Bone marrow (tissue), 2 donors: ENCODE measurements at places on chromosomes 6 and 20.

GRCh38 chr20:57410398-57410920, 19.3 kb downstream of the RBM38 start:
- no peak for DNase-seq

- no peak for DNase-seq
Observed at GRCh38 chr6:109096208-109096607, 901 bp downstream of the CEP57L1 start.

DNA sequence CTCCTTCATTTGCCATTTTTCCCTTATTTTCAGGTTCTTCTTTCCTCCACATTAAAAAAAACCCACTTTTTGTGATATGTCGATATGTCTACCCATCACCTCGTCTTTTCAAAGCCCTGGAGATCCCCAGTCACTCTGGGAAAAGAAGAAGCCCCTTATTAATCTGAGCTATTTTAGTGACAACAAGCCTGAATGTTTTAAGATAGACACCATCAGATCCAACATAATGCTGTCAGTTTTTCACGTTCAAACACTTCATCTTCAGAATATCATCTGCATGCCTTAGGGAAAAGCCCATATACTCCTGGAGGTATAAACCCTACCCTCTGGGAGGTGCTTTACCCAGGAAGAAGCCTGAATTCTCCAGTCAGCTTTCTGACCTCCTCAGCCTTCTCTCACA, 464.0 kb upstream of the CDH4 start:
- no peak for DNase-seq

DNA sequence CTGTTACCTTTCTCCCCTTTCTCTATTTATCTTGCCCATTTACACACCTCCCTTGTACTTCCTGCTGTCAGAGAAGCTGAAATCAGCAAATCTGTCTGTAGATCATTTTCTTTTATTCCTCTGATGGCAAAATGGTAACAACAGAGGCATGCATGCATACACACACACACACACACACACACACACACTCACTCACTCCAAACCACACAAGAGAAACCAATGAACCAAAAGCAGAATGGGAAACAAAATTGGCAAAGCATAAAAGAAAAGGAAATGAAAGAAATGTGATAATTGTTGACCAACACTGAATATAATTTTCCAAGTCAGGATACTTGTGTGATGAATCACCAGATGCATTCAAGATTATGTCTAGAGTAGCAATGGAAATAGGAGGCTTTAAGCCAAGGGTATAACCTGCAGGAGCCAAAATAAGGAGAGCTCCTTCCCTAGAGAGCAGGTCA, 172.4 kb downstream of the PLCB4 start:
- DNase-seq = no peak

DNA sequence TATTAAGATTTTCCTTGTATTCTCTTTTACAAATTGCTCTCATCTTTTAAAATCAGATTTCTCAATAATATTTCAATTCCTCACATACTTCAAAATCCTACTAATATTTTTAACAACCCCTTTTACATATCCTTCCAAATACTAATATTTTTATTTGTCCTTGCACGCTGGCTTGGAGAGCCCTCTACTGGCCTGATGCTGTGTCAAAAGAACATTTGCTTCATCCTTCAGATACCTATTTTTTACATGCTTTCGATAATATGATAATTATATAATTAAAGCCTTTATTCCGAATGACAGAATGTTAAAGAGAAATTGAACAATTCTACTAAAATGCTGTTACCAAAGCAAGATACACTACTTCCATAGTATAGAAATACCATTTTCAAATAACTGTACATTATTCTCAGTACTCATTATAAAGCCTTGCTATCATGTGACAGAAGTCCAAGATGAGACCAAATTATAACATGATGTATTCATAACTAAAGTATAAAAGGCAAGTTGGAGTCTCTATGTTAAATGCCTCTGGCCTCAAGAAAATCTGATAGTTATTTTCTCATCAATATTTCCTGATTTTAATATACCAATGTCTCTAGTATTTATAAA, 39.0 kb upstream of the PLN start:
- DNase-seq = no peak

DNA sequence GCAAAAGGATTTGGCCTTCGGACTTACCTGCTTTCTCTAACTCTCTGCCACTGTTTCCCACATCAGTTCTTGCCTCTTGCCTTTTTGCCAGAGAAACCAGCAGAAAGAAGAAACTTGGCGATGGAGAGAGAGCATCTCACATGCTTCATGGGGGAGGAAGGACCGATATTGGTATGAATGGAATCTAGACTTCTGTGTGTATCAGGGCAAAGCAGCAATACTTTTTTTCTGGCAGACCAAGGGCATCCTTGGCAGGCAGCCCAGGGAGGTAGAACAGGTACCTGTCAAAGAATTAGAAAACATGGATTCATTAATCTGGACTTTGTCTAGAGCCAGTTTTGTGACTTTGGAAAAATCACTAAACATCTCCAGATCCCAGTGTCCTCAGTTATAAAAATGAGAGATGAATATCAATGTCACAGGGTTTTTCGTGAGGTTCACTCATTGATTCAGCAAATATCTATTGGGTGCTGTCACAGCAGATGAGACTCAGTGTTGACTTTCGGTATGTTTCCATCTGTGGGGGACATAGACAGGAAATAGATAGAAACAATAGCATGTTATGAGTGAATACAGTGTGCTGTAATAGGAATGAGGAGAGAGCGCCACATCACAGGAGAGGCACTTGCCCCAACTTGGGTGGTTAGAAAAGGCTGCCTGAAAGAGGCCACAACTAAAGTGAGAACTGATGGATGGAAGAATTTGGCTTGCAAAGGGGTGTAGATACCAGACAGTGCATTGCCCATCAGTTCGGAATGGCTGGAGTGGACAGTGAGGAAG, 114.1 kb downstream of the CD83 start:
- no peak for DNase-seq

DNA sequence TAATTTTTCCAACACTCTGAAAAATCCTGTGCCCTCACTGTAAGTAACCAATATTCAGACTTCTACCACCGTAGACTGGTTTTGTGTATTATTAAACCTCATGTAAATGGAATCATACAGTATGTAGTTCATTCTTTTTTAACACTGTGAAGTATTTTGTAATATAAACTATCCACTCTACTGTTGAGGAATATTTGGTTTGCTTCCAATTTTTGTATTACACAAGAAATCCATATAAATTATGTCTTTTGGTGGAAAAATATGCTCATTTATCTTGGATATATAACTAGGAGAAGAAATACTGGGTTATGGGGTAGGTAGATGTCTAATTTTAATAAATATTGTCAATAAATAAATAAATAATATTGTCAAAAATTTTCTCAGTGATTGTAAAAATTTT, 116.8 kb downstream of the CHD6 start:
- DNase-seq = no peak

- DNase-seq = no peak
Observed at GRCh38 chr6:27312950-27313271, 838 bp upstream of the POM121L2 start.

DNA sequence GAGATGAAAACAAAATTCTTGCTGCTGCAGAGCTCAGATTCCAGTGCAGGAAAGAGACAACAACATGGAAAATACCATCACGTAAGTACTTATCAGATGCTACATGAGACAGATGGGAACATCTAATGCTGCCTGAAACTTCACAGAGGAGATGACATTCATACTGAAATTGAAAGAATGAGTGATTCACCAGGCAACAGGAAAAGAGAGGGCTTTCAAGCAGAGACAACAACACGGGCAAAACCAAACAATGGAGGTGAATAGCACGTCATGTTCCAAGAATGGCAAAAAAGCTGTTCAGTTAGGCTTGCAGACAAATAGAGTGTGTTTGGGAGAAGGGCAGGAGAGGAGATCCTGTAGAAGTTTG, 39.3 kb downstream of the GTF2H5 start:
- DNase-seq = no peak

- no peak for DNase-seq
Observed at GRCh38 chr6:108294297-108294726, 542 bp upstream of the AFG1L start.

DNA sequence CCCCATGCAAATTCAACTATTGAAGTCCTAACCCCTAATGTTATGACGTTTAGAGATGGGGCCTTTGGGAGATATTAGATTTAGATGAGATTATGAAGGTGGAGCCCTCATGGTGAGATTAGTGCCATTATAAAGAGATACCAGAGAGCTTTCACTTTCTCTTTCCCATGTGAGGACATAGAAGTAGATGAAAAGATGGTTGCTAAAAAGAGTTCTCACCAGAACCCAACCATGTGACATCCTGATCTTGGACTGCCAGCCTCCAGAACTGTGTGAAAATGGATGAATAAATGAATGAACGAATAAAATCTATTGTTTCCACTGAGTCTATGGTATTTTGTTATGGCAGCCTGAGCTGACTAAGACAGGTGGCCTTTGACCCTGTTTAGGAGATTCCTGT, 50.6 kb upstream of the FBXO30 start:
- no peak for DNase-seq

- no peak for DNase-seq
Observed at GRCh38 chr6:48826901-48827701, 636.0 kb downstream of the MMUT start.

GRCh38 chr20:45636513-45636912, 5.4 kb upstream of the WFDC9 start:
- no peak for DNase-seq

DNA sequence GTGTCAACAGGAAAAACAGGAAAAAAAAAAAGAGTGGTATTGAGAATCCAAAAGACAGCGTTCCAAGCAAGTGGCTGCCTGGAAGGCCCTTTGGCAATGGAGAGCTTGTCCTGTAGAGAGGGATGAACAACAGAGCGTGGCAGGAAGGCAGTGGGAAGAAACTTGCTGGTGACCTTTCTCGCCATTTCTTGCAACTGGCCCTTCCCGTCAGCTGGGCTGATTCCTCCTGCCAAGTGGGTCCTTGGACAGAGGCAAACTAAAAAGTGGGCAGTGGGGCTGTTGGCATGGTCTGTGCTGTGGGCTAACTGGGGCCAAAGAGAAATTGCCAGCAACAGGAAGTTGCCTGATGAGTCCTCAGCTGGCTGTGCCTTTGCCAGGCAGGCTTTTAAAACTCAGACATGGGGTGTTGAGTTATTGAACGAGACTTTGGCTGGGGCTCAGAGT, 43.9 kb upstream of the CLDN20 start:
- no peak for DNase-seq

GRCh38 chr20:43941476-43942200, 27.0 kb downstream of the TOX2 start:
- DNase-seq = no peak

DNA sequence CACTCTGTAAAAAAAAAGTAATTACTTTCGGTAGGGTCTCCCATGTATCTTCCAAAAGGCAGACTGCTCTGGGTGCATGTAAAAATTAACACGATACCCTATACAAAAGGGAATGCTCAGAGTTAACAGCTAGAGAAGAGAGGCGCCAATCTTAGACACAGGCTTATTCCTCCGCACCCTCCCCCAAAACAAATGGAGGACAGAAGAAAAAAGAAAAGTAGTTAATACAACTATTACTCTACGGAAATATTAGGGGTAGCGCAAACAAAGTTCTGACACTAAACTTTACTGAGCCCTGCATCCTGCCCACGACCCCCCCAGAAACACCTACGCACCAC, 331 bp upstream of the UFL1 start:
- no peak for DNase-seq

- DNase-seq = no peak
Observed at GRCh38 chr20:13419477-13419876, 198.4 kb downstream of the ISM1 start.

- no peak for DNase-seq
Observed at GRCh38 chr6:156437121-156437879, 339.9 kb upstream of the ARID1B start.

DNA sequence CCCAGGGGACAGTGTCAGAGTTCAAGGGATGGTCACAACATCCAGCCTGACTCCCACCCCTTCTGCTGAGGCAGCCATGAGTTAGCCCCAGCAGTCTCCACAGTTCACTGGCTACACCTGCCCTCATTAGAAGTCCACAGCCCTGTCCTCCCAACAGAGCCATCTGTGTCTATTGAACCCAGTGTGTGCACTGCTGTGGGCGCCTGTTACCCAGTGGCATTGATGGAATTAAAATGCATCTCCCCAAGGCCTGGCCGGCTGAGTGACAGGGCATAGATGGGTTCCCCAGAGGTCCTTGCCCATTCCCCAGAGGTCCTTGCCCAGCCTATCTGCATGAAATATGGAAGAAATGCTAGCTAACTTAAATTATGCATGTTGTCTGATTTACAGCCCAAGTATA, 73.3 kb downstream of the PCSK2 start:
- no peak for DNase-seq

DNA sequence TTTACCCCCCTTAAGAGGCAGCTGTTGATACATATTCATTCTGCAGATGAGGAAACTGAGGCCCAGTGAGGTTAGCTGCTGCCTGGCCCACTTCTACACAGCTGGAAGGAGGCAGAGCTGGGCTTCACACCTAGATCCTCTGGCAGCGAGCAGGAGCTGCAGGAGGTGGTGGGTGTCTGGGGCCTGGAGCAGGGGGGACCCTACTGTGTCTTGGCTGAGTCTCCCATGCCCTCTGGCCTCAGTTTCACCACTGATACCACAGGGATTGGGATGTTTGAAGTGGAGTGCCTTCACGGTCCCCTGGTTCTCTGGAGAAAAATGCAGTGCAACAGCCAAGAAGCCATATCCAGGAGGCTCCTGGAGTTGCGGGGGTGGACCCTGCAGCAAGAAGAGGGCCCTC, 8.2 kb upstream of the BPIFA2 start:
- DNase-seq = no peak

- DNase-seq = no peak
Observed at GRCh38 chr6:32092760-32093497, 16.2 kb downstream of the TNXB start.

DNA sequence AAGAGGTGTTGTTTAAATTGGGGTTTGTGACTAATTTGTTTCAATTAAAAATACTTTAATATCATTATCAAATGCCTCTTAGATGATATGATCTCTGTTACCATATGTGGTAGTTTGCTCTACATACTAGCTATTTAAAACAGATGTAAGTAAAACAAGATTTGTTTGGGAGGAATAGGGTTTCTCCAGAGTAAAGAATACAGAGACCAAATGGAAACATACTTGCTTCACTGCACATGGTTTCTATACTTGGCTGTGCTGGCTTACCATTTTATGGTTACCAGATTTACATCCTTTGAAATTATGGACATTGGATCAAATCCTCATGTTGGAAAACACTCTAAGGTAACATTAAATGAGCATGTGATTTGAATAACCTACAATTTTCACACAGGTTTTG, 588.3 kb downstream of the CD109 start:
- no peak for DNase-seq

DNA sequence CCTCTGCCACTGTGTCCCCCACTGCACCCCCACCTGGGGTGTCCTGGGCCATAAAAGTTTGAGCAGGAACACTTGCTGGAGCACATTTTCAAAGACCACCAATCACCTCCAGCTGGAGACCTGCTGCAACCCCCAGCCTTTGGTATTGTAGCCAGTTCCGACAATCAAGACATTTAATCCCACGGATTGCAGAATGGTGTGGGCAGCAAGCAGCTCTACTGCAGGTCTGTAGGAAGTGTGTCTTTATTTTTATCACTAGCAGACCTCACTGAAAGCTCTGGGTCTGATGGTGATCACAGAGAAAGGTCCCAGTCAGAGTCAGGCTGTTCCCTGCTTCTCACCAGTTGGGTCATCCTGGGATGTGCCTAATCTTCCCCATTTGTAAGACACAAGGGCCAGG, 167.1 kb upstream of the ECI2 start:
- DNase-seq = no peak
